Trophoblast cell (in vitro differentiated cells and primary cell): ENCODE measurements at places on chromosomes 2 and 18.
A peak's percentile ranks its signal among the peaks of the same experiment; 100 is the strongest.

DNA sequence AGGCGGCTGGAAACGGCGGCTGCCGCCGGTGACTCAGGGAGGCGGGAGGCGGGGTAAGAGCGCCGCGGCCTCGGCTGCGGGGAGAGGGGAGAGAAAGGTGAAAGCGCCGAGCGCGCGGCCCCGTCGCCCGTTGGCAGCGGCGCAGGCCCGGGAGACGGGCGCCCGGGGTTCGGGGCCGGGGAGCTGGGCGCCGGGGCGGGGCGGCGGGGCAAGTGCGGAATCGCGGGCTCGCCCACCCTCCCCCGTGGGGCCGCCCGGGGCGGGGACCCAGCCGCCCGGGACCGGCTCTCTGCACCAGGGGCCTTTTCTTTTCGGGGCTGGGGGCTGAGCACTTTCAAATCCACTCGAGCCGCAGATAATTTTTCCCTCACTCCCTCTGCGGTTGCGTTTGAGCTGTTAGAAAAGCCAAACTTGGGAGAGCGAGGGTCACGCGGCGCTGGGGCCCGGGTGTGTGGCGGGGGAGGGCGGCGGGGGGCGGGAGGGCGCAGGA, 266 bp downstream of the KDM3A start:
- DNase-seq, result no peak

DNA sequence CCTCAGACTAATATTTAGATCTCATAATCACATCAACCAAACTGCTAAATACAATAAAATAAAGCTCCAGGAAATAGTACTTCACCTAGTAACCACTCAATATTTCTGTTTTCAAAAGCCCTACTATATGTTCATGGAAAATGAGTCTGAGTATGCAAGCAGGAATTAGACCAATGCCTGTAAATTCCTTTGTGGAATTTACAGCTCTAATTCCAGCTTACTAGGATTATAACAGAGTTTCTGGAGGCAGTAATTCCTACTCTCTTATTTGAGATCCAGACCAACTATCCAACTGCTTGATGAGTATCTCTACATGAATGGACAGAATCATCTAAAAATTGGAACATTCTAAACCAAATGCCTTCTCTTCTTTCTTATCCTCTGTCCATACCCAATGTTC, 11.6 kb downstream of the CDKL4 start:
- DNase-seq, result no peak

DNA sequence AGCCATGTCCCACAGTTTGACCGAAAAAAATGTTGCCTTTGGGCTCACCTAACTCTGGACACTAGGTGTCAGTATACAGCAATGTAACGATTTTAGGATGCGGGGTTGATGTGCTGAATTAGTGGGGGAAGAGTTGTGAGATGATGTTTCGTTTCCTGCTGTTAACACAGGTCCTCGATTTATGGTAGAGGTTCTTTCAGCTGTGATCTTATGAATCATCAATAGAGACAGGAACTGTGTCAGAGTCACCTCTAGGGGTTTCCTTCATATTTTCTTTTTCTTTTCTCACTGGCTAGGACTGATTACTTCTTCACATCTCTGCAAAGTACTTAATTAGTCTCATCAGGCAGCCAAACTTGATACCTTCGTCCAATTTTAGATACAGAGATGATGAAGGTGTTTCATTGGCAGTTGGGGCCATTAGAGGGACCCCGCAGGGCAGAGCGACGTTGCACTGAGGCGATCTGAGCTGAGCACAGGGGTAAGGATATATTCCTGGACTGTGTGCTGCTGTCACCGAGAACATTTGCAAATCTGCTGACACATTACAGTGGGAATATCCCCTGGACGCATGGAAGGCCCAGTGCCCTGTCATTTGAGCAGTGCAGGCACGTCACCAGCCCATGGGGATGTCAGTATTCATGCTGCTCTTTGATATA, 10.2 kb upstream of the MMADHC start:
- DNase-seq, result peak; percentile 93

DNA sequence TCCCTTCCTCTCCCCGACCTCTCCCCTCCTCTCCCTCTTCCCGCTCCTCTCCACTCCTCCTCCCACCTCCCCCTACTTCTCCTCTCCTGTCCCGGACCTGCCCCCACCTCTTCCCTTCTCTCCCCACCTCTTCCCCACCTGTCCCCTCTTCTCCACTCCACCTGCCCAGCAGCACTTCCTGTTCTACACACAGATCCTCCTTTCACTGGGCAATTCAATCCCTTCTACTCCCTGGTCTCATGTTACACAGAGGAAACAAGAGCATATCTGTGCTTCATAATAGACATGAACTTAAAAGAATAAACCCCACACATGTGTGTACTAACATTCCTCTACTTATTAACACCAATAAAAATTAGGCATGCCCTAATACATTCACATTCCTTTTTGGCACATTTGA, 34.8 kb downstream of the TIMM21 start:
- DNase-seq, result no peak

DNA sequence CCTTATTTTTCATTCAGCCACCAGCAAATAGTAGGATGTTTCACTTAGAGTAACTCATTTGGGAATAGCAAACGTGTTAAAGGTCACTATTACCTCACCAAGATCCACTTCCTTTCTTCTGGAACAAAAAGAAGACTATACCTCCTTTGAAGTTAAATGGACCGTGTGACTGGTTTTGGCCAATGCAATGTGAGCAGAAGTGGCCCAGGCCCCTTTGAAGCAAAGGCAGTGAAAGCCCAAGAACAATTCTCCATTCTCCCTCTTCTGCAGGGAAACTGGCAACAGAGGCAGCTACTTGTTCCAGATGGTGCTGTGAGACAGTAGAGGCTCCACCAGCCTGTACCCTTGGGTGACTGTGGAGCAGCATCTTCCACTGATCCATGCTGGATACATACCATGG, 11.3 kb upstream of the MALL start:
- no peak for DNase-seq

- DNase-seq, result peak; percentile 44
Observed at GRCh38 chr18:57737400-57738060, 65.6 kb downstream of the ATP8B1 start.

DNA sequence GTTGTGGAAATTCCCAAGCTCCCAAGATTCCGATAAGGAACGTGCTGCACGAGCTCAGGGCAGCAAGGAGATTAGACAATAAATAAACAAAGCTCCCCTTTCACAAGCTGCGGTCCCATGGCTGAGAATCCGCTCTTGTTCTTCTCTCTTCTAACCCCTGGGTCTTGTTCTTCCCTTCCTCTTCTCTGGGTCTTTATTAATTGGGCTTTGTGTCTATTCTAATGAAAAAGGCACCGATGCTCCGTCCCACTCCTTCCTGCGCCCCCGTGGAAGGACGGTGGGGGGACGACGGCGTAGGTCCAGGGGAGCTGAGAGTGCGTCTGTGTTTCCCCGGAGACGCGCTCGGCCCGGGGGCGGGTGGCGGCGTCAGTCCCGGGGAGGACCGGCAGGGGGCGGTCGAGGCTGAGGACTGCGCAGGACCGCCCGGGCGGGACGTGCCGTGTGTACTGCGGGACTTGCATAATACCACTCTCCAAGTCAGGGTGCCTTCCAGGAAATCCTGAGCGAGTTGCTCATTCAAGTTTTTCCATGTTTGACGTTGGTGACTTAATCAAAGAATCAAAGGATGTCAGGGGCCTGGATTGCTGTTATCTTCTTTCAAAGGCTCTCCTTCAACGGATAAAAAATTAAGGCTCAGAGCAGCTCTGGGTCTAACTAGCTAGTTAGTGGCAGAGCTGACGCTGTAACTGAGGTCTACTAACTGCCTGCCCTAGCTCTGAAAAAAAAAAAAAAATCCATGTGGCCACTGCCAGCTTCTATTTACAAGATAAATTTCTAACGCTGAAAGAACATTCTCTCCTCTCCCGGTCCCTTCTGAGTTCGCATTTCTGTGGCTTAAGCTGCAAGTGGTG, 321.4 kb downstream of the TGIF1 start:
- DNase-seq, result peak; percentile 90

GRCh38 chr2:30234180-30234971, 3.0 kb downstream of the LBH start:
- peak; percentile 58 for DNase-seq

- peak; percentile 39 for DNase-seq
Observed at GRCh38 chr2:43707255-43708015, 31.2 kb upstream of the C1GALT1C1L start.

GRCh38 chr2:152497481-152498052, 162.6 kb downstream of the FMNL2 start:
- DNase-seq, result peak; percentile 97

DNA sequence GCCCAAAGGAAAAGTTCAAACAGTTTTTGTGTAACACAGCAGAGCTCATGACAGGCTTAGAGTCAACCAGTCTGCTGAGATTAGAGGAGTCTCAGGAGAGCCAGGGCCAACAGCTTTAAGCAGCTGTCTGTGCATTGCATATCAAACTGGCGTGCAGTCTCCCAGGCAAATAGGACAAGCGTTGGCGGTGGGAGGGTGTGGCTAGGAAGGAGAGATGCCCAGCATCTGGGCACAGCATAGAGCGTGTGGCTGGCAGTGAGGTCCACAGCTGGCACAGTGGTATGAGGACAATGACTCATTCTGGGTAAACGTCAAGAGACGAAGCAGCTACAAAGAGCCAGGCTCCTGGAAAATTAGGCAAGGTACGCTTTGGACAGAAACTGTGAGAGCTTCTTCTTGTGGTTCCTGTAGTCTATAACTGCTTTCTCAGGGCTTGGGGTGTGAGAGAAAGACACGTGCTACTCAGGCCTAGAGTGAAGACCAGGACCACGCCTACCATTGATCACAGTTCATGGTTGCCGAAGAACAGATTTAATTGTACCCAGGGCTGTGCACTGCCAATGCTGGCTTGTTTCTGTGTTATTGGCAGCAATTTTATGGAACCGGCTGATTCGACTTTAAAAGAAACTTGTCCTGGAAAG, 14.8 kb downstream of the ZAP70 start:
- no peak for DNase-seq
